Karpas-422 (cell line): ENCODE measurements at places on chromosomes 16 and 17. TPM values are rescaled to one million over a fixed set of nuclear protein-coding genes. Genes with fewer than 3 reads are reported as not detected.

The ZG16 gene
- not detected in 2 replicates for total RNA-seq

The CARHSP1 gene
- 48.3 and 64.4 TPM in 2 replicates for total RNA-seq

The AANAT gene
- total RNA-seq: not detected in 2 replicates

DNA sequence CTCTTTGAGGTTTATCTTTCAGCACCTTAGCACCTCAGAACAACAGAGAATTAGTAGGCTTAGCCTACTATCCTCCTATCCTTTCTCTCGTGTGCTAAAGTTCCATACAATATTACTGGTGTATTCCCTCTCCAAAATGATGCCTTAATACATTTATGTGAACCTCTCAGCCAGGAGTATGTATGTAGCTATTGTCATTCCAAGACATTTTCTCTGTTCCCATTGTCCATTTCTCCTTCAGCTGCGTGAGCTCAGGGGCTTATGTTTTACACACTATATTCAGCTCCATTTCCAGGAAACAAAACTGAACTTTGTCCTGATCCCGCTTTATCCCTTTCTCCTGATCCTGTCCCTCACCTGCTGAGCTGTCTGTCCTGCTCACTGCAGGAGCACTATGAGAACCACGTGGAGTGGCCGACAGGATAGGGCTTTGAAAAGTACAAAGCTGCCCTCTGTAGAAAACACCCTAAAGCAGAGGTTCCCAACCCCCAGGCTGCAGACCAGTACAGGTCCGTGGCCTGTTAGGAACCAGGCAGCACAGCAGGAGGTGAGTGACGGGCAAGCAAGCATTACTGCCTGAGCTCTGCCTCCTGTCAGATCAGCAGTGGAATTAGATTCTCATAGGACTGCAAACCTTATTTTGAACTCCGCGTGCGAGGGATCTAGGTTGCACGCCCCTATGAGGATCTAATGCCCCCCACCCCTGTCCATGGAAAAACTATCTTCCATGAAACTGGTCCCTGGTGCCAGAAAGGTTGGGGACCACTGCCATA, 55.7 kb downstream of the CENPV start:
- no peaks in the 10 kb centered on the region for H3K4me1 ChIP-seq
- no peak for DNase-seq
- no peak overlapping the region for H3K27ac ChIP-seq
- no peaks in the 10 kb centered on the region for H3K27me3 ChIP-seq

- no peak for DNase-seq
- H3K27me3 ChIP-seq: no peaks in the 10 kb centered on the region
- H3K4me3 ChIP-seq: no peak overlapping the region
- no peak overlapping the region for H3K27ac ChIP-seq
These were observed 86.5 kb downstream of the GSG1L start for GRCh38 chr16:27976990-27977389.

- DNase-seq: no peak
- H3K27me3 ChIP-seq: no peaks in the 10 kb centered on the region
- no peaks in the 10 kb centered on the region for H3K4me1 ChIP-seq
- H3K4me3 ChIP-seq: no peak overlapping the region
These were observed 19.5 kb downstream of the CDH11 start for GRCh38 chr16:65102326-65102725.

GRCh38 chr16:16168431-16168830, 54.9 kb downstream of the ABCC6 start:
- H3K4me1 ChIP-seq: no peaks in the 10 kb centered on the region
- no peak overlapping the region for H3K27ac ChIP-seq
- H3K4me3 ChIP-seq: no peak overlapping the region
- no peaks in the 10 kb centered on the region for H3K27me3 ChIP-seq
- DNase-seq: no peak
- no peaks in the 10 kb centered on the region for H3K36me3 ChIP-seq

- no peak overlapping the region for H3K27ac ChIP-seq
- H3K27me3 ChIP-seq: no peaks in the 10 kb centered on the region
- no peak overlapping the region for H3K4me3 ChIP-seq
These were observed 117.9 kb downstream of the CYLD start for GRCh38 chr16:50859628-50860360.
